Activated T-helper 1 cell treated with anti-CD3 and anti-CD28 coated beads, Interleukin-2, amount 50 U/mL, for 16 hours (primary cell): ENCODE measurements at places on chromosomes 5 and 9.

GRCh38 chr5:140108093-140109017 is 5.6 kb upstream of the PURA start:
- peak; percentile 5 for DNase-seq

DNA sequence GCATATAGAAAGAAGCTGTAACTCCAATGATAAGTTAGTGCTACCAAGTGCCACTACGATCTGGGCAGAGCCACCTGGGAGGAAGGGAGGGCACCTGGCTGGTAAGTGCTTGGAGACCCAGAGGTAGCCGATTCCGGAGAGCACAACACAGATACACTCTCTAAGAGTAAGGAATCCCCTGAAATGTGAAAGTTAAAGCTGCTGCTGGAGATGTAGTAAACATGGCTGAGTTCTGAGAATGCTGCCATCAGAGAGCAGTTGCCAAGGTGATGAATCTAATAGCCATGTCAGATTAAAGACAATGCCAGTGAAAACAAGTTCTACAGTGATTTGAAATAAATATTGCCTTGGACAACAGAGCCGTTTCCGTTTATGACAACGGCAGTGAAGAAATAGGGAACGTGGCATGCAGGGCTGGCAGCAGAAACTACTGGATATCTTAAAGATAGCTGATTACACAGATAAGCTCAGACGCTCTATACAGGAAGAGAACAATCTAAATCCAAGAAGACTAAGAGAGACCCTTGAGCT is 561.2 kb upstream of the C9orf72 start:
- no peak for DNase-seq

- DNase-seq, result no peak
These were observed 397.1 kb downstream of the MAN2A1 start for GRCh38 chr5:110086658-110087388.

DNA sequence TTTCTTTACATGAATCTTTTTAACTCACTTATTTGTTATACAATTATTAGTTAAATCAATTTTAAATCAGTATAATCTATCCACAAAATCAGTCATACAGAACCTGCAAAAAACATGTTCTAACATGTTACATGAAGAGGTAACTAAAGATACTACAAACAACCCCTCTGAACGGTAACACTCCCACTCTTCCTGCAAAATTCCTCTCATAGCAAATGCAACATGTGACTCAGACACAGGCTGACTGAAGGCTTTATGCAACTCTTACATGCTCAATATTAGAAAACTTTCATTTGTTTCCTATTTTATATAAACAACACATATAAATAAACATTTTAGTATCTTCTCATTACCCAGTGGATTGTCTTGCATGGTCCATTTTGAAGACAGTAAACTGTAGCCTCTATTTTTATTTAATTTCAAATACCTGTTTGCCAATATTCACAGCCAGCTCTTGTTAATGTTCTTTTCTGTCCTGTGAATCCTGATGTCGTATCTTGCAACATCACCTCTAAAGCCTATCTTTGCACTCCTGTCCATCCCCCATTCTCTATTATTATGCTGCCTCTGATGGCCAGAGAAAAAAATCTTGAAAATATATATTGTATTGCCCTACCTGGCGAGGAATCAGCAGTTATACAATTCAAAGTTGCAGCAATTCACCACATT is 100.5 kb upstream of the CCDC152 start:
- no peak for DNase-seq

GRCh38 chr9:130936285-130937117 is 2.5 kb downstream of the FIBCD1 start:
- DNase-seq, result no peak

- DNase-seq, result no peak
These were observed 5.5 kb downstream of the C7 start for GRCh38 chr5:40914835-40915234.

DNA sequence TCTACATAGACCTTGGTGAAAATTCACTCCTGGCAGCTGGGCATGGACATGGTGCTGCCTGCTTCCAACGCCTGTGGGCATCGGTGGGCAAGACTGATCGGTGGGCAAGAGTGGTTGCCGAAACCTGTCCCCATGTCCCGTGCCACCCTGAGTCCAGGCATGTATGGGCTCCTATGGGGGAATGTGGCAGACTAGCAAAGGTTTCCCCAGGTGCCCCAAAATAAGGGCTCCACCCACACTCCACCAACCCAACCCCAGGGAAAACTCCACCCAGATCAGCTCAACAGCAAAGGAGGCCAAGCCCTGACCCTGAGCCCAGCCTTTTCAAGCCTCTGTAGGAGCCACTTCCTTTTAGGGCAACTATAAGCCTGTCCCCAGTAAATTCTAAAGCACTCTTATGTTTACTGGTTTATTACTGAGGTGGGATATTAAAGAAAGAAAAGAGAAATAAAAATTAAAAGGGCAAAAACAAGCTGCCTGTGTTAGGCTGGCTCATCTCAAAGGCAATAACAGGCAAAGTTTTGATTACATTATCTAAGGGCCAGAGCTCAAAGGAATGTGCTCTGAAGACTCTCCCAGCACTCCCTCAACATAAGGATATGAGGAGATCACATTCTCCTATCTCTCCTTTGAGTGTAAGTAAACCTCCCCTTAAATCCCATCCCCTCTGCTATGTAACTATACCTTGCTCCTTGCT is 8.9 kb upstream of the SPATA31E1 start:
- no peak for DNase-seq

DNA sequence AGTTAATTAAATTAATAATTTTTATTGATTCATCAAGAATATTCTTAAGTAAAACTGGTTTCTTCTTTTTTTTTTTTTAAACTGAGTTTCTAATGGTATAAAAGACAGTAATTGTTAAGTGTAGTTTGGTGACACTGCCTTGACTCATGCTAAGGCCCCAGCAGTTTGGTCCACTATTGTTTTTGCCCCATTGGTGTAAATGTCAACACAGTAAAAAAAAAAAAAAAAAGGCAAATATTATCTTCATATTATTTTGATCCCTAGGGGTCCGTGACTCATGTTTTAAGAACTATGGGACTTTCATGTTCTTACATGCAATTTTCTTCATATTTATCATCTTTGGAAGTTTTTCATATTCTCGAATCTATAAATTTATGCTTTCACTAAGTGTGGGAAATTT is 29.2 kb upstream of the JAK2 start:
- no peak for DNase-seq

DNA sequence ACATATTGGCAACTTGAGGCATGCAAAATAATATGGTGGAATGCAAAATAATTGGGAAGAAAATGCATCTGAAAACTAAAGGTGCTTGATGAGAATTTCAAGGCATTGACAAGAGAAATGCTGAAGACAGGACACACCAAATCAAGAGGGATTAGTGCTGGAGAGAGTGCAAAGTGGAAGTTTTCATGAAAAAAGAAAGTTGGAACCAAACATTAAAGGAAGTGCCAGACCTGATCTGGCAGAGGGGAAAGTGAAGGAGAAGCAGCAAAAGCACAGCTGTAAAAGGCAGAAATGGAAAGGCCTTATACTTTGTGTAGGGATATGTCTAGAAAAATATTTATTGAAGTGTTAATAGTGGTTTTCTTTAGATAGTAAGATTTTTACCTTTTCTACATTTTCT is 35.3 kb upstream of the FYB1 start:
- no peak for DNase-seq

DNA sequence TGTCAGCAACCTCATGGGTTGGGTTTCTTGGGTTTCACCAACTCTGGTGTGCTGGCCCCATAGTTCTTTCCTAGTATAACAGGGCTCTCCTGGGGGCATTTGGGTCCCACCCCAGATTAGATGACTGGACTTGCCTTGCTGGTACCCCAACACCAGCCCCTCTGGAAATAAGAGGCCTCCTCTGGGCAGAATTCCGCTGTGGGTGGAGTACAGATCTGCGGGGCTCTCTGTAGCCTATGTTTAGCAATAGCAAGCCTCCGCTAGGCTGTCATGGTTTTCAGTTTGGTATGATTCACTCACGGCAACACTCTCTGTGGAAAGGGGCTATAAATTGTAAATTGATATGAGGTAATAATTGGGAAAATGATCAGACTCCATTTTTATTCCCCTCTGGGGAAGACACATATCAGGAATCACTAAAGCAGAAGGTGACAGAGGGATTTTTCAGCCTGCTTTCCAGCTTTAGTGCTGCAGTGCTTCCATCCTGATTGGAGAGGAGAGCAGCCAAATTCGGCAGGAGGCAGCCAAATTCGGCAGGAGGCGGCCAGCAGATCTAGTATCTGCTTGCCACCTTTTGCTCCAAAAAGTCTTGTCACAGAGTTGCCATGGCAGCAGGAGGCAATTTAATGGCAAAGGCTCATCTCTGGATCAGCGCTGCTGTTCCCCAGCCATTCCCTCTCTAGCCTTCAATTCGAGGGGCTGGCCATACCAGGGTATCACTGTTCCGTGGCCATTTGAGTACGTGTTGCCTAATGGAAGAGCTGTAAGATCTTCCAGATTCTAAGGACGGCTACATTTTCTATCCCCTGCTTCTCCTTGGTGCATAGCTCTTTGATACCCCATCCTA is 84.6 kb downstream of the SLC44A1 start:
- DNase-seq, result no peak

GRCh38 chr5:126656401-126657007 is 55.8 kb downstream of the PHAX start:
- no peak for DNase-seq

DNA sequence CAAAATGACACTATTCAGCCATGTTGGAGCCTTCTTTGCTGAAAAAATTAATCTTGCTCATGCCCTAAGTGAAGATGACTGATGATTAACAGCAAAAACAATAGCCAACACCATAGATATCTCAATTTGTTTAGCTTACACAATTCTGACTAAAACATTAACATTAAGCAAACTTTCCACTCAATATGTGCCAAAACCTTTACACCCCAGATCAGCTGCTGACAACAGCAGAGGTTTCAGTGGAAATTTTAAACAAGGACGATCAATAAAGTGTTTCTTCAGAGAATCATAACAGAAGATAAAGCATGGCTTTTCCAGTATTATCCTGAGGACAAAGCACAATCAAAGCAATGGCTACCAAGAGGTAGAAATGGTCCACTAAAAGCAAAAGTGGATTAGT is 254.4 kb upstream of the GRAMD2B start:
- DNase-seq, result no peak

- no peak for DNase-seq
These were observed 264.5 kb upstream of the ELAVL2 start for GRCh38 chr9:24090566-24090965.

- DNase-seq, result no peak
These were observed 29.0 kb upstream of the CEMIP2 start for GRCh38 chr9:71797266-71797665.

DNA sequence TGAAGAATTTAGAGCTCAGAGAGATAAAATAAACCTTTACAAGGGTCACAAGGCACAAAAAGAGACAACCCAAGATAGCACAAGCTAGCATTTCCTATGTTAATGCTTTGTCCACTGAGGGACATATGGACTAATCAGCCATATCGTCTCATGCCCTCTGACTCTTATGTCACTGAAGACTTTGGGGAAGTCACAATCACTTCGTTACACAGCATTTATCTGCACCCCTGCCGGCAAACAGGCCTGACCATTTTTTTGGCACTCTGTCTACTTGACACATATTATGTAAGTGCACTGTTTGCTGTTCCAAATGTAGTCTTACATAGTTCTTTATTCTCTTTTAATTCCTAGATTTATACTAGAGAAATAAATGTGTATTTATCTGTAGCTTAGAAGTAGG is 13.9 kb upstream of the BNC2 start:
- no peak for DNase-seq
